Lung (tissue), 17 donors: ENCODE measurements at places on chromosomes 4 and X. TPM values are rescaled to one million over a fixed set of nuclear protein-coding genes. Genes with fewer than 3 reads are reported as not detected.

DNA sequence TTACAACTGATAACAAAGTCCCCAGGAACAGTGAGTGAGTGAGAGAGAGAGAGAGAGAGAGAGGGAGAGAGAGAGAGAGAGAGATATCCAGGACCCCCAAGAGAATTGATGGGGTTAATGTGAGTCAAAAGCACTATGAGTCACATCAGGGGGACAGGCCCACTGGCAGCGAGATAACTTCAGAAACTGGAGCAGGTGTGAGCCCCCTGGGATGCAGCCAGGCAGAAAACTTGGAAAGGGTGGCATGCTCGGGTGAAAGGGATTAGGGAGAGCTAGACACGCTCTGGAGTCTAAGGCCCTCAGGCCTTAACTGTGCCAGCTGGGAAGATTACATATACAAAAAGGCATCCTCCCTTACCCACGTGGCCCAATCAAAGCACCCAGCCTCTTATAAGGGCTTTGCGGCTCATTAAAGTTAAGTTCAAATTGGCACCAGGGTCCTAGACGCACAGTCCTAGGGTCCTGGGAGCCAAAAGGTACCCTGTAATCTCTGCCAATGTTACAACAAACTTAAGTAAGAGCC lies 841 bp downstream of the ACOT9 start:
- DNase-seq, result peak; percentile 69
- peaks cover 4% of the 10 kb centered on the region for H3K27me3 ChIP-seq
- H3K4me1 ChIP-seq, result no peaks in the 10 kb centered on the region
- H3K27ac ChIP-seq, result peak overlapping the region; percentile 99
- peak overlapping the region; percentile 77 for H3K4me3 ChIP-seq

- H3K4me1 ChIP-seq, result no peaks in the 10 kb centered on the region
- H3K27ac ChIP-seq, result no peak overlapping the region
- H3K36me3 ChIP-seq, result no peaks in the 10 kb centered on the region
- H3K27me3 ChIP-seq, result no peaks in the 10 kb centered on the region
- H3K4me3 ChIP-seq, result no peak overlapping the region
These were observed 418.6 kb downstream of the INPP4B start for GRCh38 chr4:142427456-142427855.

Gene TBX22
- not detected for total RNA-seq

GRCh38 chrX:150680974-150681373 lies 12.2 kb upstream of the MTMR1 start:
- H3K27ac ChIP-seq, result no peak overlapping the region
- H3K36me3 ChIP-seq, result no peaks in the 10 kb centered on the region
- peaks cover 2% of the 10 kb centered on the region for H3K27me3 ChIP-seq

Gene CENPVL2
- total RNA-seq, result not detected

GRCh38 chr4:130812117-130812765 lies 1716.3 kb downstream of the C4orf33 start:
- H3K27ac ChIP-seq, result no peak overlapping the region
- no peaks in the 10 kb centered on the region for H3K36me3 ChIP-seq
- H3K4me1 ChIP-seq, result no peaks in the 10 kb centered on the region
- H3K27me3 ChIP-seq, result no peaks in the 10 kb centered on the region

DNA sequence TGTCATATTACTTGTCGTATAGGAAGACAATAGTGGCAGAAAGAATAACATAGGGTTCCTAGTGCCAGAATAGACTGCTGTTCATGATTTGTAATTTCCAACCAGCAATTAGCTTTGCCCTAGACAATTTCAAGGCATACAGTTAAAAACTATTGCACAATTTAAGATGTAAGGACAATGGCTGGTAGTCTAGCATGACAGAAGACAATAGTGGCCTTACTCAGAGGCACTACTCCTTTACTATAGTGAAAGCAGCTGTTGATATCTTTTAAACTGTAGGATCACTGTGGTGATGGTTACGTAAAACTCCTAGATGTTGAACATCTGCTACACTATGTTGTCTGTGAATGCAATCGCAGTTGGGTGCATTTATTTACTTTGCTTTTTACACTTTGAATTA lies 234.5 kb downstream of the RBMX2 start:
- DNase-seq, result no peak
- H3K4me1 ChIP-seq, result no peaks in the 10 kb centered on the region
- no peak overlapping the region for H3K4me3 ChIP-seq
- peaks cover 18% of the 10 kb centered on the region for H3K27me3 ChIP-seq

Gene GPR82
- total RNA-seq, result 0.54 TPM

- no peaks in the 10 kb centered on the region for H3K36me3 ChIP-seq
- DNase-seq, result no peak
- H3K27me3 ChIP-seq, result no peaks in the 10 kb centered on the region
These were observed 148.2 kb upstream of the RPS6KA3 start for GRCh38 chrX:20414762-20415445.

Gene CRMP1
- total RNA-seq, result 24.4 TPM

Gene NHSL2
- total RNA-seq, result 9.9 TPM

DNA sequence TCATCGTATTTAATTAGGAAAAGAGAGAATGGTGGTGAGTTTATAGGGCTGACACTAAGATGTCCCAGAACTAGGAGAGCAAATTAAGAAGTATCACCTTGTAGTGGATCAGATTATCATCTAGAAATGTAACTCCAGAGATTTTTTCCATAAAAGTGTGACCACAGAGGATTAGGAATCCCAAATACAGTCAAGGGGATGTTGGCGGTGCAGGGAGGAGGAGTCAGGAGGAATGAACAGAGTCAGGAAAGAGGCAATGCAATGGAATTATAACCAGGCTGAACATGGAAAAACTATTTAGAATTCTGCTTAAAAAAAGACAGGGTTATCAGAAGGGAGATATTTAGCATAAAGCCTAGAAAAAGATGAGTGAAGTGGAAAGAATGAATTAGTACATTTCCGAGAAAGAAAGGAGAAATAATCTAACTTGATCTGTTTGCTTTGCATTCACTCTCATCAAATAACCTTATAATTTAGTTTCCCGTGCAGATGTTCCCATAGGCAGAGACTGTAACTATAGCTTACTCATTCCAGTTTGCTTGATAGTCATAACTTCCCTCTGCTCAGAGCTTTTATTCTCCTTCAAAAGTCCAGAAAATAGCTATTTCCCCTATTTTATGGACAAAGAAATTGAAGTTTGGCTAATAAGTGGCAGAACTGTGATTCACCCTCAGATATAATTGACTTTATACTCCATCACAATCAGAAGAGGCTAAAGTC lies 56.4 kb downstream of the SCFD2 start:
- H3K4me1 ChIP-seq, result no peaks in the 10 kb centered on the region
- no peaks in the 10 kb centered on the region for H3K27me3 ChIP-seq
- no peak overlapping the region for H3K27ac ChIP-seq
- H3K4me3 ChIP-seq, result no peak overlapping the region

- no peak overlapping the region for H3K4me3 ChIP-seq
- H3K27me3 ChIP-seq, result peaks cover 3% of the 10 kb centered on the region
- no peak overlapping the region for H3K27ac ChIP-seq
- peak; percentile 30 for DNase-seq
- no peaks in the 10 kb centered on the region for H3K4me1 ChIP-seq
- no peaks in the 10 kb centered on the region for H3K36me3 ChIP-seq
These were observed 14.9 kb upstream of the PORCN start for GRCh38 chrX:48493890-48494364.

DNA sequence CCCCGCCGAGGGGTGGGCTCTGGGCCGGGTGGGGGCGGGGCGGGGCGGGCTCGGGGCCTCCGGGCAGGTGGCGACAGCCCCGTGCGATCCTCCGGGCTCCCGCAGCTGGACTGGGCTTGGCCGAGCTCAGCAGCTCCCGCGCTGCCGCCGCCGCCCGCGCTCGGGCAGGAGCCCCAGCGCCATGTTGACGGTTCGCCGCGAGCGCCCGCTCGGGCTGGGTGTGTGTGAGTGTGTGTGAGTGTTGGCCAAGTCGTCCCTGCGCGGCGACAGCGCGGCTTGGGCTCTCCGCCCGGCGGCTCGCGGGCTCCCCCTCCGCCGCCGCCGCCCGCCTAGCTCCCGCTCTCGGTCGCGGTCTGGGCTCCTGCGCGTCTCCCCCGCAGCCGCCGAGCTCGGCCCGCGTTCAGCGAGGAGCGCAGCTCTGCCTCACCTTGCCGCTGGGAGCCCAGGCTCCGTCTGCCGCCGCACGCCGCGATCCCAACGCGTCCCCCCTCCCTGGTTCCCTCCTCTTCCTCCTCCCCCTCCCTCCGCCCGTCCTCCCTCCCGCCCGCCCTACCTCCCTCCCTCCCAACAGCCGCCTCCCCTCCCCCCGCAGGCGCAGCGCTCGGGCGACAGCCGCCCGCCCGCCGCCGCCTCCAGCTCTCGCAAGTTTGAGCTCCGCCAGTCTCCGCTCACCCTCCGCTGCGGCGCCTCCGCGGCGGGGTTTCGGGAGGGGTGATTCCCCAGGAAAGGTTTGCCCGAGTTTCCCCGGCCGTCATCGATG lies at the start of gene BCOR:
BCOR (minus strand) TSS at position 455 of the 760 bp plus-strand sequence. CDS start 20,029 bp downstream, outside the sequence.
- peaks cover 19% of the 10 kb centered on the region for H3K27me3 ChIP-seq
- peak; percentile 78 for DNase-seq
- peak within 1 kb of the TSS; percentile 89 for H3K27ac ChIP-seq
- H3K4me1 ChIP-seq, result peaks cover 7% of the 10 kb centered on the region
- peak within 1 kb of the TSS; percentile 51 for H3K4me3 ChIP-seq
- H3K36me3 ChIP-seq, result no peaks in the 10 kb centered on the region

DNA sequence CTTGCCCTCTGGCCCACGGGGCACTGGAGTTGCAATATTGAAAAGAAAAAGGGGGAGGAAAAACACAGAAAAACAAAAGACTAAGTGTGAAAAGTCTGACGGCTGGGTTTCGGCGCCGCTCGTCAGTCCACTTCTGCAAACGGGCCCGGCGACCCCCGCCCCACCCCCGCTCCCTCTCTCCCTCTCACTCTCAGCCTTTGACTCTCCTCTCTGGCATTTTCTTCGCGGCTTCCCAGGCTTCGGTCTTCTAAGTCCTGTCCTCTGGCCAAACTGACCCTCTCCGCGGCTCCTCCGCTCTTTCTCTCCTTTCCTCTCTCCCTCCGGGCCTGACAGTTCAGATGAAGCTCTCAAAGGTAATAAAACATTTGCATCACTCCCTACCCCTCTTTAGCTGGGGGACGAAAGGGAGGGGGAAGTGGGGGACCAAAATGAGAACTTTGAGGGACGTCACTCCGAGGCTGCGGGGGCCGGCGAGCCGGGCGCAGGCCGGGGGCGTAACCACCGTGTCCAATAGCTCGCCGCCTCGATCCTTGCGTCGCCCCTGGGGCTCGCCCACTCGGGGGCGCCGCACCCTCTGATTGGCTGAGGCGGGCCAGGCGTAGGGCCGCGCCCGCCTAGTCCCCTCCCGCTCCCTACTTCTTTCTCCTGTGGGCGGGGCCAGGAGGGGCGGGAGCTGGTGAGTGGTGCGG lies at the start of gene NKX6-1:
NKX6-1 (minus strand) TSS at position 358 of the 689 bp plus-strand sequence. CDS start 1,064 bp downstream, outside the sequence.
- H3K4me1 ChIP-seq, result no peaks in the 10 kb centered on the region
- H3K27ac ChIP-seq, result no peak within 1 kb of the TSS
- H3K36me3 ChIP-seq, result no peaks in the 10 kb centered on the region
- H3K4me3 ChIP-seq, result no peak within 1 kb of the TSS

DNA sequence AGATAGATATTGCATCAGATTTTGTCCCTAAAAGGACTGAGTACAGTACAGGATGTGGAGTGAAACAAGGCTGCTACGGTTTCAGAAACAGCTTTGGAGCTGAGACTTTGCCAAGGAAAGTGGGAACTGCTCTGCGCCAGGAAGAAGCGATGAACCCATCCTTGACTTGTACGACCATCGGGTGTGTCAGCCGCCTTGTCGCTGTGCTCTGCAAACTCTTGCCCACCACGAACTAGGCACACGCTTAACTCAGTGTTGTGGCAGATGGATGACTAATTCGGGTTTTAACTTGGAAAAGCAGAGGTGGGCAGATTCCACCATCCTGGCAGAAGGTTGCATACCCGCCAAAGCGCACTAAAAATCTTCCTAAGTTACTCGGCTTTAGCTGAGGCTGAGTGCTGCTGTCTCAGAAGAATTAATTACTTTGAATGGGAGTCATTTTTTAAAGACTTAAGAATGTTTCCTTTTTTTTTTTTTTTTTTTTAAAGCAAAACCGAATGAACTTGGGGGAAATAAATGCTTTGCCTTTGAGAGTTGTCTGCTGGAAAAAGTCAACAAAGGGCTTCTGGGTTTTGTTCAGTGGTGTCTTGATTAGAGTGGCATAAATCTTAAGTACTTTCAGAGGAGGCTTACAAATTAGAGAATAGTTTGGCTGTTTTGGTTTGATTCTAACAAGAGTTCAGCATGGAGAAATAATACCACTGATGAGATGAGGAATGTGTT lies 69.5 kb downstream of the SHROOM2 start:
- no peak overlapping the region for H3K4me3 ChIP-seq
- peaks cover 3% of the 10 kb centered on the region for H3K4me1 ChIP-seq
- H3K27ac ChIP-seq, result no peak overlapping the region
- H3K36me3 ChIP-seq, result no peaks in the 10 kb centered on the region
- peak; percentile 74 for DNase-seq

GRCh38 chr4:10893395-10893794 lies 208.8 kb upstream of the CLNK start:
- no peak overlapping the region for H3K4me3 ChIP-seq
- no peak for DNase-seq
- no peaks in the 10 kb centered on the region for H3K36me3 ChIP-seq
- H3K27me3 ChIP-seq, result no peaks in the 10 kb centered on the region

DNA sequence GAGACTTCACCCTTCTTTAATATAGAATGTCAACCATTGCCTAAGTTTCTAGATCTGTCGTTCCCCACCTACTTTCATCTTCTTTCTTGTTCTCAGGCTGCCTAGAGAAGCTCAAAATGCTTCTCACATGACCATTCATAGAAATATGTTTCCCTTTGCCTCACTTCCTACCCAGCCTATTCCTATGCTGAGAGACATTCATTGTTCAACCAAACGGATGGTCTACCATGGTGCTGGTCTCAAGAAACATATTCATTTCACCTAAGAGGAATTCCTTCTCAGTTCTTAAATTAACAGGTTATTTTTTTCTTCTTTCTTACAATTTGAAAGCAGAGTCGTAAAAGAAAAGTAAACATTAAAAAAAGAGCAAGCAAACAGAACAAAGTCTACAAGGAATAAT lies 20.3 kb upstream of the SLC7A11 start:
- no peaks in the 10 kb centered on the region for H3K4me1 ChIP-seq
- no peak overlapping the region for H3K27ac ChIP-seq
- DNase-seq, result no peak
- H3K27me3 ChIP-seq, result no peaks in the 10 kb centered on the region
- no peaks in the 10 kb centered on the region for H3K36me3 ChIP-seq

Gene DMRTC1B
- 0.71 TPM for total RNA-seq

GRCh38 chr4:57156242-57156990 lies 46.2 kb upstream of the IGFBP7 start:
- H3K4me3 ChIP-seq, result no peak overlapping the region
- no peak for DNase-seq
- H3K27me3 ChIP-seq, result peaks cover 3% of the 10 kb centered on the region
- no peaks in the 10 kb centered on the region for H3K4me1 ChIP-seq
